ENCODE measurements at places on chromosomes 2 and 18.
A peak's percentile ranks its signal among the peaks of the same experiment; 100 is the strongest.

GRCh38 chr2:223123855-223124610 is 72.0 kb downstream of the KCNE4 start:
- no peak for DNase-seq

- no peak for DNase-seq
Measured at GRCh38 chr2:240452462-240453256, 17.2 kb downstream of the GPC1 start.

DNA sequence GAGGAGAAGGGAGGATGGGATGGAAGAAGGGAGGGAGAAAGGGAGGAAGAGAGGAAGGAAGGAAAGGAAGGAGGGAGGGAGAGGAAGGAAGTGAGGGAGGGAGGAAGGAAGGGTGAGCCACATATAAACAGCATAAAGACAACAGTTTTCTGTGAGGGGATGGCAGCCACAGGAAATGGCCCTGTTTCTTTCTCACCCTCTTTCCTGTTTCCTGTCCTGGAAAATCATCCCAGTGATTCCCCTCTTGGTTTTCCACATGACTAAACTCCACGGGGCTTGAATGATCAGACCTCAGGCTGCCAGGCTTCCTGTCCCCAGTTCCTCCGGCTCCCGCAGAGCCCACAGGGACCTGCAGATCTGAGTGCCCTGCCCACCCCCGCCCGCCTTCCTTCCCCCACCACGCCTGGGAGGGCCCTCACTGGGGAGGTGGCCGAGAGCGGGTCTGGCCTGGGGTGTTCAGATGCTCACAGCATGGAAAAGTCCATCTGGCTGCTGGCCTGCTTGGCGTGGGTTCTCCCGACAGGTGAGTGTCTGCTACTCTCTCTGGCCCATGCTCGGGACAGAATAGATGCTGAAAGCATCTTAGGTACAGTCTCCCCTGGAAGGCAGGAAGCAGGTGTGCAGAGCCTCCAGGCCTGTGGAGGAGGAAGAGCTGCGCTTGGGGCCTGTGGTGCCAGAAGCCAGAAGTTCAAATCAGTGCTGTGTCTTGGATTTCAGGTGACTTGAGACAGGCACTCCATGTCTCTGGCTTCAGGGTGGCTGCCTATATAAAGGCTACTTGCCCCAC is at the start of gene SIGLEC15:
SIGLEC15 (plus strand) TSS at position 418 of the 787 bp plus-strand sequence; CDS start at position 472, 54 bp downstream.
- DNase-seq = no peak

DNA sequence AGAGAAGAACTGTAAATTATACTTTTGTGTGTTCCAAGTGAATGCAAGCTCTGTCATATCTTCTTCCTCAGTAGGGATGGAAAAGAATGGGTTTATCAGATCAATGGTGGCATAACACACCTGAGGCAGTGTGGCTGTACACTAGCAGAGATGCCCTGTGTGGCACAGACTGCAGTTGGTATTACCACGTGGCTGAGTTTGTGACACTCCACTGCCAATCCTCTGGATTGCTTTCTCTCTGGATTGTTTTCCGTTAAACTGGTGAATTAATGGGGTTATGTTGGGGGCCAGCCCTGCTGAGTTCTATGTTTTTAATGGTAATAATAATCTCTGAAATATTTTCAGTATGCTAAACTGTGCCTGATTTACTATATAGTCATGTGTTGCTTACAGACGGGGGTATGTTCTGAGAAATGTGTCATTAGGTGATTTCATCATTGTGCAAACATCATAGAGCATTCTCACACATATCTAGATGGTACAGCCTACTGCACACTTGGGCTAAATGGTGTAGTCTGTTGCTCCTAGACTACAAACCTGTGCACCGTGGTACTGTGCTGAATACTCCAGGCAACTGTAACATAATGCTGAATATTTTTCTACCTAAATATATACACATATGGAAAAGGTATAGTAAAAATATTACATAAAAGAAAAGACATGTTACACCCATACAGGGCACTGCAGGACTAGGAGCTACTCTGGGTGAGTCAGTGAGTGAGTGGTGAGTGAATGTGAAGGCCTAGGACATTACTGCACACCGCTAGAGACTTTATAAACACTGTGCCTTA is 84.7 kb upstream of the ST6GAL2 start:
- no peak for DNase-seq

DNA sequence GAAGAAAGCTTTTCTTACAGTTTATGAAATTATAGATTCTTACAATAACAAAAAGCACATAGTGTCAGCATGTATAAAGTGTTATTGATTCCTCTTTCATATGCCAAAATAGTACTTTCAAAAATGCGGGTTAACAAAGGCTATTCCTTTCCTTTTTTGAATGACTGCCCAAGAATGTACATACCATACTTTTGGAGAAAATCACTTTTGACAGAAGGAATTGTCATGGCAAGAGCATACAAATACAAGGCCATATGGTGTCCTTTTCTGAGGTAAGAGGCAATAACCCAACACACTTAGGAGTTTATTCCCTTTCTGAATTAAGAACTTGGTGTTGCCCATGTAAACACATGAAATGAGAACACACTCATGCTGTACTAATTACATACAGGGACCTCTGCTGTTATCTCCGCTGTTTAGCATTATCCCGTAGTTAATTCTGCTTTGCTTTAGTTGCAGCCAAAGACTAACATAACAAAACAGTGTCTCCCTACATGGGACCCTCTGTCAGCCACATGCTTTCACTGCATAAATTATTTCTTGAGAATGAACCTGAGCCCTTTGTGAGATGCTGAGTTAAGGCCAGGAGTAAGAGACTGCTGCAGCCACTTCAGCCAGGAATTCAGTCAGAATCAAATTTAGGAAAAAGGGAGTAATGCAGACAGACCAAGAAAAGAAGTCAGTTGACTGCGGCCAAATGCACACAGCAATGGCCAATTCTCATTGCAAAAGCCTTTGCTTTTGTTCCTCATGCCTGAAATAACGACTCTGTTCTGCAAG is 67.0 kb downstream of the CDH2 start:
- DNase-seq = no peak

GRCh38 chr2:54015798-54016699 is 45.3 kb upstream of the PSME4 start:
- DNase-seq = no peak

DNA sequence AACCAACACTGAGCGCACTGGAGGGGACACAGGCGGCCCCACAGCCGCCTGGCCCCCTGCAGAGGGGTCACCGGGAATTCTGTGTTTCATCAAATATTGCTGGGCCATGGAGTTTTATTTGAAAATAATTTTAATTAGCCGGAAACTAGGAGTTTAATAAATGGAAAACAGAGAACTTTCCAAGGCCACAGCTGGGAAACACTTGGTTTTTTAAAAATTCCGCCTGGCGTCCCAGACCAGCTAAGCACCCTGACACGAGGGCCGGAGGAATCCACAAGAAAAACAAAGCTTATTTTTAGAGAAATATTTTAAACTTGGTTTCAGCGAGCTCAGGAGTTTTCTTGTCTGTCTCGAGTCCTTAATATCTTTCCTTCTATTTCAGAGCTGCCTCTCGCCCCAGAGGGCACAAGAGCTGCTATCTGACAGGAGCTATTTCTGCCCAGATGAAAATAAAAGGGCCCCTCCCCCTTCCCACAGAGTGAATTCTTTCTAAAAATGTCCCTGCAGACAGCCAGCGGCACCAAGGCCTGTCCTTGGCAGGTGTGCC is 8.2 kb downstream of the ZFP36L2 start:
- no peak for DNase-seq

GRCh38 chr2:181891258-181891965 is at the start of gene ITPRID2:
Gene ITPRID2, plus strand, starts transcription at chr2:181891730. Its CDS starts 337 bp downstream, at chr2:181892067.
- peak; percentile 87 for DNase-seq

DNA sequence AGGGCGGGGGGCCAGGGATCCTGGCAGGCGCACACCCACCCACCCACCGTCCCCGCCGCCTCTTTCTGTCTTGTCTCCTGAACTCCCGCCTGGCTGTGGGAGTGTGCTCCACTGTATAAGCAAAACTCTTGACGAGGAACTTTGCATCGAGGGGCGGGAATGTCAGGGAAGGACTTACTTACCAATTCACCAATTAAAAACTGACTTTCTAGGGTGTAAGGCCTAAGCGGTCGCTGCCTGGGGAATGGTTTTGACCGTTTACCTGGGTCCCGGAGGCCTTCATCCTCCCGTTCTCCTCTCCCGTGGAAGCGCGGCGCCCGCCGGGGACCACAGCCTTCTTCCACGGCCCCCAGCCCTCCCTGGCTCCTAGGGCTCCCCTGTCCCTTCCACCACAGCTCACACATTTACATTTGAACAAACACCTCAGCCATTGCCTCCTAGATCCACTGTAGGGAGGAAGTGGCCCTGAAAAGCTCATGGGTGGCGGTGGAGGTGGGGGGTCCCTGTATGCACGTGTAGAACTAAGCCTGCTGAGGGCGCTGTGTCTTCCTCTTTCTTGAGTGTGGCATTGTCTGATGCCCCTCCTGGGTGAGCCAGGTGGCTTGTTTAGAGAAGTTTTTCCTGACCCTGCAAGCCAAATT is 8.9 kb downstream of the ASIC4 start:
- no peak for DNase-seq

DNA sequence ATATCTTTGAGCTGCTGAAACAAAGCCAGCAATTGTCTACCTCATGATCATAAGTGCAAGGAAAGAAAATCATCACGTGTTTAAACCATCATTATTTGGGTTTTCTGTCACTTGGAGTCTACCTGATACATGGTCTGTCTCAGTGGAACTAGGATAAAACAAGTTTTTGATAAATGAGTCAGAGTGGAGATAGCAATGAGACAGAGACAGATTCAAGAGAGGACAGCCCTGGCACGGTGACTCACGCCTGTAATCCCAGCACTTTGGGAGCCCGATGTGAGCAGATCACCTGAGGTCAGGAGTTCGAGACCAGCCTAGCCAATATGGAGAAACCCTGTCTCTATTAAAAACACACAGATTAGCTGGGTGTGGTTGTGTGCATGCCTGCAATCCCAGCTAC is 93.8 kb downstream of the PMAIP1 start:
- no peak for DNase-seq

- no peak for DNase-seq
Measured at GRCh38 chr2:47354013-47354847, 48.7 kb upstream of the MSH2 start.

GRCh38 chr2:237861875-237862527 is 2.6 kb downstream of the RAMP1 start:
- no peak for DNase-seq

- no peak for DNase-seq
Measured at GRCh38 chr2:65586516-65586915, 154.1 kb upstream of the SPRED2 start.

- DNase-seq = no peak
Measured at GRCh38 chr2:223570784-223571183, 31.4 kb downstream of the SCG2 start.

GRCh38 chr2:54258166-54258565 is 2.1 kb upstream of the TSPYL6 start:
- DNase-seq = no peak

DNA sequence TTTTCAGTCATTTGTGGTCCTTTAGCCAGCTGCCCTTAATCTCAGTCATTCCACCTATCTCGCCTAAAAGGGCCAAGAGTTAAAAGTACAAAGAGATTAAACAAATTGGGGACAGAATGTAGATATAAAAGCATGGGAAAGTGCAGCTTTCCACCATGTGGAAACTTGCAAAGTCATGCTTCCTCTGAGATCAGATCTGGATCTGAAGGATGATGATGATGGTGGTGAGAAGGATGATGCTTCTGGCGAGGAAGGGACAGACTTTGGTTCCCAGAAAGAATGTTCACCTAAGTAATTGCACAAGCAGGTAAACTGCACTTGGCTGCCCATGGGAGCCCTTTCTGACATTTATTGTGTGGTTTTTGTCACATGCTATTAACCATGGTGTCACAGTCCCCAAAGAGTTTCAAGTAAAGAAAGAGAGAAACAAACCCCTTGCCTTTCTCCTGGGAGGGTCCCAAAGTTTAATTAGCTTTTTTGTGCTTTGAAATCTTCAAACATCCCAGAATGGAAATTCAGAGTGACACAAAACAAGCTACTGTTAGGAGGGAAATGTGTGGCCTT is 34.7 kb downstream of the KLF7 start:
- no peak for DNase-seq

- no peak for DNase-seq
Measured at GRCh38 chr18:11740461-11740860, 51.4 kb downstream of the GNAL start.

- DNase-seq = no peak
Measured at GRCh38 chr18:6024745-6025248, 129.5 kb upstream of the TMEM200C start.

GRCh38 chr18:79452190-79452990 is 56.7 kb downstream of the NFATC1 start:
- DNase-seq = no peak

DNA sequence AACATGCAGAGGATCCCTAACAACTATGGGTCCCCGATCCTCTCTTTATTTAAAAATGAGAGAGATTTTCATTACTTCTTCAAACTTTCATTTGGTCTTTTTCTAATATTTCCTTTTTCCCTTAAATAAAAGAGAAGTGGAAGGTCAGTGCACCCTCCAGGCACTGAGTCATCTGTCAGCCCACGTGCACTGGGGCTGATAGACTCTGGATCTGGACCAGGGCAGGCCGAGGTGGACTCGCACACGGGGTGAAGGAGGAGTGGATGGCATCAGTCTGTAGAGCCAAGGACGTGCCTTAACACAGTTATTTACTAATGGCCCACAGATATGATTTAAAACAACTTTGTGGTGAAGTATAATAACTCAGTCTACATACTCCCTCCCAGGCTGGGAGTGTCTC is 214.4 kb upstream of the TMEM200C start:
- DNase-seq = no peak

DNA sequence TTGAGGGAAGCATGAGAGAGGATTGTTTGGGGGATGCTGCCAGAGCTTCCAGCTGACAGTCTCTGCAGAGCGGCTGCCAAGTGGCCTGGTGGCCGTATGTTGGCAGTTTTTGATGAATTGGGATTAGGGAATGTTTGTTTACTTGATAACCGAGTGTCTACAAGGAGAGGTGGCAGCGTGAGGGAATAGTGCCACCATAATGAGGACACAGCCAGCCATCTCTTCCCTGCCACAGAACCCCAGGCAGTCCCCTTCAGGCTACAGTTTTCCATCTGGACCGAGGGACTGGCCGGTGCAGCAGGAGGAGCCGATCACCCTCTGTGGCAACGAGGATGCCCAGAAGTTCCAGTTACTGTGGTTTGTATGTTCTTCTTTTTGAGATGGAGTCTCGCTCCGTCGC is 55.2 kb downstream of the TRAPPC12 start:
- no peak for DNase-seq

GRCh38 chr2:99988599-99988998 is 153.8 kb downstream of the AFF3 start:
- no peak for DNase-seq

GRCh38 chr2:240593026-240593702 is 6.6 kb downstream of the CAPN10 start:
- DNase-seq = no peak

DNA sequence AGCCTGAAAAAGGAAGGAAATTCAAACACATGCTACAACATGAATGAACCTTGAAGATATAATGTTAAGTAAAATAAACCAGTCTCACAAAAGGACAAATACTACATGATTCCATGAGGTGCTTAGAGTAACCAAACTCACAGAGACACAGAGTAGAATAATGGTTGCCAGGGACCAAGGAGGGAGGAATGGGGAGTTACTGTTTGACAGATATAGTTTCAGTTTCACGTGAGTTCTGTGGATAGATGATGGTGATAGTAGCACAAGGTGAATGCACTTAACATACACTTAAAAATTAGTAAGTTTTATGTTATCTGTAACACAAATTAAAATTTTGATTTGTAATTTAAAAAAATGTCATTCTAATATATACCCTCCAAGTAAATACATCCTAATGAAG is 106.9 kb upstream of the ACVR1C start:
- no peak for DNase-seq

- DNase-seq = no peak
Measured at GRCh38 chr2:20962939-20963557, 80.8 kb downstream of the APOB start.
